ENCODE measurements at places on chromosomes 7 and 10. TPM values are rescaled to one million over a fixed set of nuclear protein-coding genes. Genes with fewer than 3 reads are reported as not detected.

DNA sequence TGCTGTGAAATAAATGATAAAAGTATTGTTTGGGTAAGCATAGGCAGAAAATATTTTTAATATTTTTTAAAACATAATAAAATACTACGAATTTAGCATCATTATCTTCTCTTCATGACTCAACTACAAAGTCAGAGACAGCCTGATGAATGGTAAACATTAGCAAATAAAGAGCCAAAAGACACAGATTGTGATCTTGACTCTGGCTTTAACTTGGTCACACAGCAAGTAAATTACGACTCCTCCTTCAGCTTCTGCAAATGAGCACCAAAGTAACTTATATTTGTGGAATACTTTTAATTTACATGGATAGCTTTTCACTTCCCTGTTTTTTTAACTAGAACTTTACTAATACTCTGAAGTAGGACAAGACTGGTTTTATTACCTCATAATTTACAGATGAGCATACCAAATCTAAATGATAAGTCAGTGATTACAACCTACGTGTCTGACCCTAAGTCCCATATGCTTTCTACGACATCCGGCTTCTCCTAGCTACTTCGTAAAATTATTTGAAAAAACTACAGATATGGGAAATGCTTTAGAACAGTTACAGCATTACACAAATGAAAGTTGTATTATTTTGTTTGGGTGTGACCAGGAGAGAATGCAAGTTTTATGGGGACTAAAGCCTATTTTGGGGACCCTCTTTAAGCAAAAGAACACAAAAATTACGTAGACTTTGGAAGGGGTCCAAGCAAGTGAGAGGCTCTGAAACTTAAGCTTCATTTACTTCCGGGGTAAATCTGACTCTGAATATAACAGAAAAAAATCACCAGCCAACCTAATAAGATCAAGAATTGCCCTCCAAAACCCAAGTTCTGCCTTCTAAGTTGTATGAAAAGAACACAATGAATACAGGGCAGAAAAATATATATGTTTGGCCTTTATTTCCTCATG is 133.8 kb downstream of the CPEB3 start:
- DNase-seq = no peak

DNA sequence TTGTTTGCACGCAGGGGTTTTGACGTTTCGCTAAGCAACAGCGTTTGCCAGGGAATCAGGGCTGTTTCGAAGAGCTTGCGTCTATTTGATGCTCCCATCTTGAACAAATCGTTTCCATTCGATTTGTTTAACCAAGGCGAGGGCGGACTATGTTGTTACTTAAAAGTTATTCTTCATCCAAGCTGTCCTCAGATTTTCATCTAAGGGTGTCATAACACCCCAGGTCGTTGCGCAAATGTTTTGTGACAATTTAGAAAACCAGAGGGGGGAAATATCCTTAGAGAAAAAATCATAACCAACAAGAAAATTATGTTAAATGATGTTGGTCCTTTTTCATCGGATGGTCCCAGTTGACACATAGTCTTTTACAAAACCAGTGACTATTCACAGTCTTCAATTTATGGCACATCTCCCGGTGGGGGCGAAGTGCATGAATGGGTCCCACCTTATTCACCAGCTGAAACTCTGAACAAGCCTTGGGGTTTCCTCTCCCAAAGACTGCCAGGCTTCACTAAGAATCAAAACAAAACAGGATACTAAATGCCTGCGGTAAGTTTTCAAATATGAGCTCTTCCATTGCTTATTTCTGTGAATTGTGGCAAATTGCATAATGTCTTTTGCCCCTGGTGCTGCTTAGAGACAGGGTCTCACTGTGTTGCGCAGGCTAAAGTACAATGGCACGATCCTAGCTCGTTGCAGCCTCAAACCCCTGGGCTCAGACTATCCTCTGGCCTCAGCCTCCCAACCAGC is 109.9 kb downstream of the REEP3 start:
- no peak for DNase-seq

GRCh38 chr10:132940791-132941465 is 1.4 kb downstream of the CFAP46 start:
- DNase-seq = no peak

The KCNMA1 gene
- total RNA-seq = 16.2 TPM

- DNase-seq = no peak
Observed at GRCh38 chr7:22572937-22573336, 72.9 kb upstream of the STEAP1B start.

The VENTX gene
- 2.7 TPM for total RNA-seq

The TRIM4 gene
- total RNA-seq = 59.9 TPM

- no peak for DNase-seq
Observed at GRCh38 chr7:23810099-23810498, 100.1 kb downstream of the STK31 start.

The TRIM50 gene
- total RNA-seq = not detected

The CCDC126 gene
- total RNA-seq = 6.6 TPM

The ASAH2 gene
- 1.5 TPM for total RNA-seq

DNA sequence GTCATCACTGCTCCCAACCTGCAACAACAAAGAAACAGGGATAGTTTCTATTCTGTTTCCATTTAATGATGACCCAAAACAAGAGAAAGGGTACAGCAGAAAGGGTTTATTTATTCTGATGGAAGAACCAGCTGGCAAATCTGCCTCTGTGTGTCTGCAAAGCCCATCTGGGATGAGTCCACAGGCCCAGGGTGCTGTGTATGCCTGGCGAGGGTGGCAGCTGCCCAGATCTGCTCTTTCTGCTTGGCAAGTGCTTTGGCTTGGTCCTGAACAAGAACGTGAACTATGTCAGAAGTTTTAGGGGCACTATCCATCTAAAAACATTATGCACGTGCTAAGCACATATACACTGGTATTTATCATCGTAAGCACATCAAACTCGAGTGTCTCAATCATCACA is 333.8 kb downstream of the CXCL12 start:
- DNase-seq = no peak

The KNDC1 gene
- total RNA-seq = 3.9 TPM

The ITGB8 gene
- 497 TPM for total RNA-seq

DNA sequence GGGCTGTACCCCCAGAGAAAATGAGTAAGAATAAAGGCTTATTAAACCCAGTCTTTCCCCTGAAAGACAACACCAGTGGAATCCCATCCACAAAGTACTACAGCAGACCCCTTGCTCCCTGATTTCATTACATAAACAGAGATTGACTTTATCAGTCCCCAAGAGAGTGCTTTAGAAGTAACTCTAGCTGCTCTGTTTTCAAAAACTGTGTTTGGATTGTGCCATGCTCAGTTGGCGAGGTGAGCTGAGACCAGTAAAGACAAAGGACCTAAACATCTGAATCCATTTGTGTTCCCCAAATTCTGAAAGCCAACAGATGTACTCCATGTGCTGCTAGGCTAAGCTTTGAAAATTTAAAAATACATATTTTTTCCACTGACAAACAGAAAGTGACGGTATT is 127.0 kb downstream of the ATE1 start:
- no peak for DNase-seq

The AKR1C1 gene
- total RNA-seq = 77.1 TPM

- no peak for DNase-seq
Observed at GRCh38 chr10:23974746-23975272, 234.1 kb upstream of the KIAA1217 start.

DNA sequence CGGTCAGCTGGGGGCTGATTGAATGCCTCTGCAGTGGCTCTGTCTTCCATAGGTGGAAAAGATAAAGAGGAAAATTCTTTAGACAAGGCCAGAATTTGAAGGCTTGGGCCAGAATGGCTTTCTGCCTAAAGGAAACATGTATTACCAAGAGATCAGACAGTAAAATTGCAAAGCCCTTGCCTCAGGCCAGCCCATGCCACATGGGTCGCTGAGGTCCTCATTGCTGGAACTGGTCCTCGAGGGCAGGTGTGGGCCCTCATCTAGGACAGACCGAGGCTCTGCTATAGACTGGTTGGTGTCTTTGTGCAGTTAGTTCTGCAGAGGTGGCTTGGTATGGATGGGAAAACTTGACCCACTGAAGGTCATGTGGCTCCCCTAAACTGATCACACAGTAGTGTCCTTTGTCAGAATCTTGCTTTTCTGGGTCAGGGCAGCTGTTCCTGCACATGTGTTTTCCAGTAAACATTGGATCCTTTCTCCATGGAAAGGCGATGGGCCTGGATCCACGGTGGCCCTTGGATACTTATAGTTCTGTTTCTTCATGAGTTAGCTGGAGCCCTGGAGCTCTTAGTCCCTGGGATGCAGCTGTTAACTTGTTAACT is 80.4 kb downstream of the TMEM178B start:
- DNase-seq = no peak

The PLXNA4 gene
- 32.4 TPM for total RNA-seq

DNA sequence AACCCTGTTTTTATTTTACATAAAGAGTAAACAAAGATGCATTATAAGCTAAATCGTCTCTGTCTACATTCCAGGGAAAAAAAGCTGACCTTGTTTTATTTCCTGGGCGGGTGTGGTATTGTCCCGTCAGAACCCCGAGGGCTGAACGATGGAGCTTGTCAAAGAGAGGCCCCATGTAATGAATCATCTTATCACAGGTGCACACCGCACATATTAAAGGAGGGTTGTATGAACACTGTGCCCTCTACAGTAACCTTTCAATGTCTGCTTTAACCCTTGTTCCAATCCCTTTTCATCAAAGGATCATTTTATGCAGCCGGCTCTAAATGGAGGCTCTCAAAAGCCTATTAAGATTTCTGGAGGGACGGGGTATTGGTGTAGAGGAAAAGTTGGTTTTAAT is 158.5 kb upstream of the YAE1 start:
- DNase-seq = no peak

The ARPC1B gene
- total RNA-seq = 312 TPM

The LRIT2 gene
- not detected for total RNA-seq

The WDR86 gene
- 142 TPM for total RNA-seq

DNA sequence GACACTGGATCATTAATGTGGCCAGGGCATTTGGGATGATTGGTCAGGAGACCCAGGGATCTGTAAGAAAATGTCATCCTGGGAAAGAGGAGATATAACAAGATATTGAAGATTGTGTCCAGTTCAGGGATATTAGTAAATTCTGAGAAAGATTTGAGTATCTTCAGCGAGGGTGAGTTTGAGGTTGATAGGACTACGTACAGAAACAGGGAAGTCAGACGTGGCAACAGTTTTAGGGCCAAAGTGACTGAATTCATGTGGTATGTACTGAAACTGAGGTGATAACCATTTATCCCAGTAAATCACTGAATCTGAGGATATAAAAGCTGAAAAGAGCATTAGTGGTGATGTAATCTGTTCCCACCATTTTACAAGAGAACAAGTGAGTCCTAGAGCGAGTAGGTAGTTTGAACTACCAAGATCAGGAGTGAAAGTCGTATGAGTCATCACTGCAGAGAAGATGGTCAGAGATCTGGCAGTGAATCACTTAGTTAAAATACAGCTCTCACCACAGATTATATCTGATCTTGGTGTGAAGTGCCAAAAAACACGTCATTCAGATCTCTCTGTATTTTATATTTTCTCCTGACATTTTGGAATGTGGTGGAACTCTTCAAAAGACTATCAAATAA is 220.5 kb downstream of the CDK14 start:
- DNase-seq = no peak

DNA sequence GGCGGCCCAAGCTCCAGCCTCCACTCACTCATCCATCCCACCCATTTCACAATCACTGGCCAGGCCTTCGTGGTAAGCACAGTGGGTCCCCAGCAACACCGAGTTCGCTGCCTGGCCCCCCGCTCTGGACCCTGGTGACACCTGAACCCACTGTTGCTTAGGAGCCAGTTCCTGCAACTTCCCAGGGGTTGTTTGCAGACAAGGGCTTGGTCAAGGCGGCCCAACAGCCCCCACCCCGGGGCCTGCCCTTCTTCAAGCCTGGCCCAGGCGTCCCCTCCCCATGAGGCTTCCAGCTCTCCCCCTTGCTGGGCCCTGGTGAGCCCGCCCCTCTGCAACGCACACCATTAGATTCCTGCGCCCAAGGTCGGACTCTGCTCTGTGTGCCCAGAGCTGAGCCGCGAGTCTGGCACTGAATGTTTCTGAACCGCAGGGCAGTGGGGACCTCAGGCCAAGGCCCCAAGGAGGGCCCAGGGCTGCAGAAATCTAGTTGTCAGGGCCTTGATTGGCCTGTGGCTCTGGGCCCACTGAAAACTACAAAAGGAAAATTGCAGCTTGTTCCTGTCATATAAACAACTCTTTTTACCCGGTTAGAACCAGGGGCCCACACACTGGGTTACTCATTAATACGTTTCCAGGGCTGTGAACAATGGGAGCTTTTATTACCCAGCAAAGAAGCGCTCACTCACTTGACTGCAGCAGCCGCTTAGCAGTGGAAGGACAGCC is 2.1 kb upstream of the COX19 start:
- no peak for DNase-seq

DNA sequence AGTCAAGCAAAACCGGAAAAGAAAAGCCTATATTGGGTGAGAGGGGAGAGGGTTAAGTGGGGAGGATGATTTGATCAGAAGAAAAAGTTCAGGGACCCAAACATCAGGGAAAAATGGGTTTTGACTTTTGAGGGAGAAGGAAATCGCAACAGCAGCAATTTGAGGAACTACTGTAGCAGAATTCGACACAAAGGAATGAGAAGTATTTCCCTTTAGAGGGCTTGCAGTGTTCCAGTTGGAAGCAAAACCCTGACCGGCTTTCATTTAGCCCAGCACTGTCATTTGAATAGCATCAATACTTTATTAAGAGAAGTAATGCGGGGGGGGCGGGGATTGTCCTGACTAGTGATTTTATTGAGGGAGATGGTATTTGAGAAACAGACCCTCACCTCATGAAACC is 37.2 kb upstream of the GATA3 start:
- DNase-seq = no peak

DNA sequence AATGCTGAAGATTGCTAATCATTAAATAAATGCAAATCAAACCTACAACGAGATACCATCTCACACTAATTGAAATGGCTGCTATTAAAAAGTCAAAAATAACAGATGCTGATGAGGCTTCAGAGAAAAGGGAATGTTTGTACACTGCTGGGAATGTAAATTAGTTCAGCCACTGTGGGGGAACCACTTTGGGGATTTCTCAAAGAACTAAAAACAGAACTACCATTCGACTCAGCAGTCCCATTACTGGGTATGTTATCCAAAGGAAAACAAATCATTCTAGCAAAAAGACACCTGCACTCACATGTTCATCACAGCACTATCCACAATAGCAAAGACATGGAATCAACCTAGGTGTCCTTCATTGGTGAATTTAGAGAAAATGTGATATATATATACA is 379.0 kb upstream of the CNTNAP2 start:
- no peak for DNase-seq

The NODAL gene
- total RNA-seq = not detected

The DKK1 gene
- 0.22 TPM for total RNA-seq
